CD4-positive, alpha-beta T cell treated with Interleukin-12 subunit alpha and Interleukin-12 subunit beta, for 1 hour (primary cell): ENCODE measurements at places on chromosomes 7 and 10.
A peak's percentile ranks its signal among the peaks of the same experiment; 100 is the strongest.

GRCh38 chr10:124053971-124054370 lies 39.4 kb downstream of the CHST15 start:
- DNase-seq: no peak

GRCh38 chr7:143884969-143885559 lies 16.9 kb downstream of the TCAF1 start:
- DNase-seq: no peak

GRCh38 chr10:96672481-96673175 lies 47.7 kb downstream of the PIK3AP1 start:
- DNase-seq: no peak

GRCh38 chr10:31204090-31204489 lies 114.9 kb upstream of the ZEB1 start:
- DNase-seq: no peak

GRCh38 chr10:7659560-7659959 lies 7.2 kb downstream of the ITIH5 start:
- DNase-seq: no peak

DNA sequence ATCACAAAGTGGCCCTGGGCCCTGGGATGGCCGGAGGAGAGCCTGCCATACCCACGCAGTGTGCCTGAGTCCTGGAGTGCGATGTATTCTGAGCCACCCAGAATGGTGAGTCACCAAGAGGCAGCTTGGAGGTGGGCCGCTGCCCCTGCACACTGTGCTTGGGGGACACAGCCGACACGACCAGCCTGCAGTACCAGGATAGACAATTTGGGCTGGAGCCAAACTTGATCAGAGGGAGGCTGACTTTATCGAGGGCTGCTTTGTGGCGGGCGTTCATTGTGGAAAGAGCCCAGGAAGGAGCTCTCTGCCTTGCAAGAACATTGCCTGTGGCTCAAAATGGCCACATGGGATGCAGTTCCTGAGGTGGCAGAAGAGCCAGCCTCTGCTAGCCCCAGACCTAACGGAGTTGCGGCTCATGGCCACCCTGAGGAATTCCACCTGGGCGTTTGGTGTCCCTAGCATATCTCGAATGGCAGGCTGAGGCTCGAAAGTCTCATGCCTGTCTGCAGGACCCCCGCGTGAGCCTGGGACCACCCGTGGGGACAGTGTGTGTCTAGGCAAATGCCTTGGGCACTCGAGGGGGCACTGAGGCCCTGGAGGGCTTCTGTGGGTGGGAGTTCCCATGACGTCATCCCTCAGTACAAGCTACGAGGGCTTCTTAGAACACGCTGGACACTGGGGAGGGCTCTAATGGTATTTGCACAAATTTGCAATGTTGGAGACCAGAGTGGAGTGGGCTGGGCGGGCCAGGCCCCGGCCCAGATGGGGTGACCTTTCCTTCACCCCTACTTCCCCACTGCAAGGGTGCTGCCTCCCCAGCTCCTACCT lies 79.7 kb downstream of the LHPP start:
- DNase-seq: no peak

GRCh38 chr10:120578134-120578533 lies 121.1 kb downstream of the PLPP4 start:
- no peak for DNase-seq

DNA sequence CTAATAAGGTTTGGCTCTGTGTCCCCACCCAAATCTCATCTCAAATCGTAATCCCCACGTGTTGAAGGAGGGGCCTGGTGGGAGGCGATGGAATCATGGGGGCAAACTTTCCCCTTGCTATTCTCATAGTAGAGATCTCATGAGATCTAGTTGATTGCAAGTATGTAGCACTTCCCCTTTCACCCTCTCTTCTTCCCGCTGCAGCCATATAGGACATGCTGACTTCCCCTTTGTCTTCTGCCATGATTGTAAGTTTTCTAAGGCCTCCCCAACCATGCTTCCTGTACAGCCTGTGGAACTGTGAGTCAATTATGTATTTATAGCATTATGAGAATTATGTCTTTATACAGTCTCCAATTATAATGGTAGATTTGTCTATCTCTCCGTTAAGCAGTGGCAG lies 594.5 kb downstream of the ACTR3B start:
- DNase-seq: no peak

DNA sequence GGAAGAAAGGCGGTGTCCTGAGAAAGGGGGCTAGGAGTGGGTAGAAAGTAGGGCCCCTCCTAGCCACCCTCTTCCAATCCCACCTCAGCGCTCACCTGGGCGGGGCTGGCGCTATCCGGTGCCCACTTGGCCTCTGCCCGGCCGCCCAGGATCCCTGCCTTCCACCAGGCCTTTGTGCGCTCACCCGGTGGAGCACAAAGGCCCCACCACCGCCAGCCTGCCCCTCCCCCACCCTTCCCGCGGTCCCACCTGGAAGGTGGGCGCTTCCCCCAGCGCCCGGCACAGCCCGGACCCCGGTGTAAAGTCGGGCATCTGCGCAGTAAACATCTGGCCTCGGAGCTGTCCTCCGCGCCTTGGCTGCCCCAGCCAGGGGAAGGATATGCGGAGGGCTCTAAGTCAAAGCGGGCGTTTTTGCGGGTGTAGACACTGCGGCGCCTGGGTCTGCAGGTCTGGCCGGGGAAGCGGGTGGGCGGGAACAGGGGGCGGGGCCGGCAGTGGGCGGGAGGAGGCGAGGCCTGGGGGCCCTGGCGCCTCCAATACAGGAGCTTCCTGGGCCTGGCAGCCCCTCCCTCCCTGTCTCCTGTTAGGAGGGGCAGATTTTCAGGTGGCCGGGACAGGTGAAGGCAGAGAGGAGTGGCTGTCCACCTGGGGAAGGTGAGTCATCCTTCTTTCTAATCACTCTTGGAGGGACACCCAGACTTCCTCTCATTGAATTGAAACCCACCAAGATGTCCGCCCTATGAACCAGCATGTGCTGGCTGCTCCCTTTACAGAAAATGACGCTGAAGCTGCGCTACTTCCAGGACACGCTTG lies 49.3 kb downstream of the PNLIPRP2 start:
- DNase-seq: no peak

GRCh38 chr7:55526770-55527169 lies 45.5 kb downstream of the VOPP1 start:
- no peak for DNase-seq

- DNase-seq: peak; percentile 36
These were observed 94.6 kb upstream of the MACROH2A2 start for GRCh38 chr10:69957886-69958555.

- DNase-seq: no peak
These were observed 110.7 kb downstream of the CYTH3 start for GRCh38 chr7:6161463-6162330.
